ENCODE measurements at places on chromosomes 6 and 20. TPM values are rescaled to one million over a fixed set of nuclear protein-coding genes. Genes with fewer than 3 reads are reported as not detected.

RIPOR2 gene
- 69.7 TPM for total RNA-seq

TOMM34 gene
- 46.8 TPM for total RNA-seq

PLCB4 gene
- total RNA-seq, result not detected

TEAD3 gene
- 1.9 TPM for total RNA-seq

GSTA3 gene
- not detected for total RNA-seq

TINAG gene
- not detected for total RNA-seq

C20orf202 gene
- total RNA-seq, result not detected

GATA5 gene
- total RNA-seq, result not detected
